ENCODE measurements at places on chromosomes 16 and 17.

GRCh38 chr16:88747588-88748301 is 37.3 kb downstream of the PIEZO1 start:
- no peak for DNase-seq

- DNase-seq: peak; percentile 22
Observed at GRCh38 chr17:39822051-39822451, 42.1 kb downstream of the IKZF3 start.

DNA sequence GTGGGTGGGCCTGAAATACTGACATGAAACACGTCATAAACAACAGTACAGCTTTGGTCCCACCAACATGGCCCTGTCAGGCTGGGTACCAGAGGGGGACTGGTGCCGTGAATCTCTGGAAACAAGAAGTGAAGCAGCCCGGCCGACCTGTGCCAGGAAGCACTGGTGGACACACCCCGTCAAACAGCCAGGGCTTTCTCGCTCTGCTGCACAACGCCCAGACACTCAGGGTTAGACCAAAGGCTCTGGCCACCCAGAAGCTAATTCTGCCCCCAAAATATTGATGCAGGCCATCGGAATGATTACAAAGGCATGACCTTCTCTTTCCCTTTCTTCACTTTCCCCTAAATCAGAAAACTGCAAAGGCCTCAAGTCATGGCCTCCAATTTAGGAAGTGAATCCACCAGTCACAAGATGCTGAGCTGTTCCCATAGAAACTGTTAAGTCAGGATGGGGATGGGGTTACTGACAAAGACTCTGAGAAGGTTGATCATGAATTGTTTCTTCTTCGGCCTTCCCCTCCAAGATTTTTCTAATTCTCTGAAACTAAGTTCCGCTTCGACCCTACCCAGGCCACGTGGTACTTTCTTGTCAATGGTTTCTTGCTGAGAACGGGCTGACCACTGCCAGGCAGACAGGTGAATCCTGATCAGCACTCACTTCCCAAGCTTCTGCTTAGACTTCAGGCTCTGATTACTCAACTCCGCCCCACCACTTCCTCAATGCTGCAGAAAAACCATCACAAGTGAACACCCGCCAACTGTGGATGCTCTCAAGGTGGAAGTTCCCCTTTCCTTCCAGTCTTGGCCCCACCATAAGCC is 6.7 kb downstream of the PITPNA start:
- no peak for DNase-seq

DNA sequence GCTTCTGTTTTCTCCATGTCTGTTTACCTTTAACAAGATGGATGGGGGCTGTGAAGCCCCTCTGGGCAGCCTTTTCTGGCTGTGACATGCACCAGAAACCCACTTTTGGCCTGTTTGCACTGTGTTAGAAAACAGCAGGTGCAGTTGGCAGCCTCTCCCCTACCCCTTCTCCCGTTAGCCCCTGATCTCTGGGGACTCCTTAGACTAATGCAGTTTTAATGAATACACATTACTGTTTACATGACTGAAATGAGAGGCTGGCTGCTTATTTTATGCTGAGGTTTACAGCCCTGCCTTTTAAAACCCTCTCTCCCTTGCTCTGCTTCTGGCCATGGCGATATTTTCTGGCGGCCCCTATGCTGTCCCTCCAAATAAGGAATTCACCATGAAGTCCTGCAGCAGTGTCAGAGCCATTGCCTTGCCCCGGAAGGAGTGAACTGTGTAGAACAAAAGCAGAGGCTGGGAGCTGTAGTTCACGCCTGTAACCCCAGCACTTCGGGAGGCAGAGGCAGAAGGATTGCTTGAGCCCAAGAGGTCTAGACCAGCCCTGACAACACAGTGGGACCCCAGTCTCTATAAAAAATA is 79.3 kb downstream of the PRKCB start:
- no peak for DNase-seq

GRCh38 chr17:15220785-15221184 is 44.3 kb downstream of the PMP22 start:
- DNase-seq: no peak

Data from activated T-cell treated with anti-CD3 and anti-CD28 coated beads for 24 hours (primary cell).